H4 (cell line): ENCODE measurements at places on chromosomes 16 and 17. TPM values are rescaled to one million over a fixed set of nuclear protein-coding genes. Genes with fewer than 3 reads are reported as not detected.
A peak's percentile ranks its signal among the peaks of the same experiment; 100 is the strongest.

GRCh38 chr16:56944954-56945839, 13.3 kb downstream of the HERPUD1 start:
- DNase-seq: peak; percentile 65

DNA sequence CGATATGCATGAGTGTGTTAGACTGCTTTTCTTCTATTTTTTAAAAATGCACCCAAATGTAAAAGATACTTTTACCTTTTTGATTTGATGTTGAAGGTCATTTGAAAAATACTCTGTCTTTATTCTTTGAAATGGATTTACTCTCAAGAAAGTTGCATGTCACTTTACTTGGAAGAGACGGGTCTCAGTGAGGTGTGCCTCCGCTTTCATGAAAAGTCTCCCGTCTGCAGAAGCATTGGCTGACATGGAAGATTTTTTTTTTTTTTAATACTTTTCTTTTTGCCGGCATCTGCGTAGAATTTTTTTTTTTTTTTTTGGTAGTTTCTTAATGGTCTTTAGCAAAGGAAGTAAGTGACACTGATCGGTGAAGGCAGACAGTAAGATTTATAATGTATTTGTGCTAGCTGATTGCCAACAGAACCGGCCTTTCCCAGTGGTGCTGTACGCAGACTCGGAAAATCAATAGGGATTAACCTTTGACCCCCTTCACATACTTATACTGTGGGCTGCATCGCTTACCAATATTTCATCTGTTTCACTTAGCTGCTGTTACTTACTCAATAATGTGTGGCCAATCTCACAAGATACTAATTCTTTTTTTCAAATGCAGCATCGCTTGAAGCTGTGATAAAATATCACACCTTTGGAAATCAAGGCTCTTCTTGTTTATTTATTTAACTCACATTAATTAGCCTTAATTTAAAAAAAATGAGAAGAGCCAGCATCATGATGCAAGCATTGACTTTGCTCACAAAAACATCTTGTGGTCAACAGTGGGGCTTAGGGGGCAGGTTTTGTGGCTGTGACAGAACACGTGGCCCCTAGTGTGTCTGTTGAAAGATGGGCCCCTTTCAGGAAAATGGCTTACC, 383.9 kb downstream of the WWOX start:
- no peak for DNase-seq

The TNRC6A gene
- total RNA-seq: 9.7 and 10.1 TPM in 2 replicates

The CTF1 gene
- not detected in 2 replicates for total RNA-seq

- DNase-seq: no peak
Measured at GRCh38 chr16:28140788-28141618, 70.8 kb downstream of the XPO6 start.

DNA sequence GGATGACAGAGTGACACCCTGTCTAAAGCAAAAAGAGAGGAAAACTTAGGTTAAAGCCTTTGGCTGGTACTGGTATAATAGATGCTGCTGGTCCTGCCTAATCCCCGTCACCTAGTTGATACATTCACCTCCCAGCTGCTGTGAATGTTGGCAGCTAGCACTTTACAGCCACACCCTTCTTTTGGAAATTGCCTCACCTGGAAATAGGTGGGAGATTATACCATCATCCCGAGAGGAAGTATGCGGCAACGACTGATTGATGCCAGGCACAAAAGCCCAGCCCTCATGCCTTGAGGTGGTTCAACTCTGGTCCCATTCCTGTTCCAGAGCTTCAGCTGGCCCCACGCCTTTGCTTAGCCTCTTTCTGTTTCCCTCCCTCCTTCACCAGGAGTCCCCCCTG, 53.2 kb upstream of the SIAH1 start:
- DNase-seq: no peak

The CSNK1D gene
- total RNA-seq: 30.3 and 33.9 TPM in 2 replicates

The CHAD gene
- not detected in 2 replicates for total RNA-seq

DNA sequence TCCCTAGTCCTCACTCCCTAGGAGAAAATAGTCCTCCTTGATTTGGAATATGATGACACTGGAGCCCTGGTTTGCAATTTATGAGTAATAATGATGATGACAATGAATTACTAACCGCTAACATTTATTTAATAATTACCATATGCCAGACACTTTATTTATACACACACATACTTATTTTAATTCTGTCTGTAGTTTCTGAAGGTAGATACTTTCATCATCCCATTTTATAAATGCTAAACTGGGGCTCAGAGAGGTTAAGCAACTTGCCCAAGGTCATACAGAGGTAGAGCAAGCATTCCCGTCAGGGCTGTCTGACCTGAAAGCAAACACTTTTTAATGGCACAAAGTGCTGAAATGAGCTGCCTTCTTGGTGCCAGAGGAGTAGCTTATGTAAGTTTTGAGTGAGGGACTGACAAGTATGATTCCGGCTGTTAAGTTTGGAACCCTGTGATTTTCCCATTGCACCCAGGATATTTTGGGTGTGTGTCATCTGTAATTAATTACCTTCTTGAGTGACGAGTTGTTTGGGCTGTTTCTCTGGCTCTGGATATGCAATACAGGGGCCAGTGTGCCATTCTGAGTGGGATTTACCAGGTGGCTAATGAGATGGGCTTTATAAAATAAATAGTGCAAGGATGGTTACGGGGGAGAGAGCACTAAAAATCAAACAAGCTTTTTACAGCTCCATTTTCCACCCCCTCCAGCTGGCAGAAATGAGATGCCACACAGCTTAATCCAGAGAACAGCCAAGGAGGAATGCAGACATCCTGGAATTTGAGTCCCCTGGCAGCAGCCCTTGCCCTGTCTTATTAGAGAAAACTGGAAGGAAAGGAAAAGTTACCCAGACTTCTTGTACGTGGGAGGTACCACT, 211.8 kb downstream of the SNX29 start:
- DNase-seq: no peak

DNA sequence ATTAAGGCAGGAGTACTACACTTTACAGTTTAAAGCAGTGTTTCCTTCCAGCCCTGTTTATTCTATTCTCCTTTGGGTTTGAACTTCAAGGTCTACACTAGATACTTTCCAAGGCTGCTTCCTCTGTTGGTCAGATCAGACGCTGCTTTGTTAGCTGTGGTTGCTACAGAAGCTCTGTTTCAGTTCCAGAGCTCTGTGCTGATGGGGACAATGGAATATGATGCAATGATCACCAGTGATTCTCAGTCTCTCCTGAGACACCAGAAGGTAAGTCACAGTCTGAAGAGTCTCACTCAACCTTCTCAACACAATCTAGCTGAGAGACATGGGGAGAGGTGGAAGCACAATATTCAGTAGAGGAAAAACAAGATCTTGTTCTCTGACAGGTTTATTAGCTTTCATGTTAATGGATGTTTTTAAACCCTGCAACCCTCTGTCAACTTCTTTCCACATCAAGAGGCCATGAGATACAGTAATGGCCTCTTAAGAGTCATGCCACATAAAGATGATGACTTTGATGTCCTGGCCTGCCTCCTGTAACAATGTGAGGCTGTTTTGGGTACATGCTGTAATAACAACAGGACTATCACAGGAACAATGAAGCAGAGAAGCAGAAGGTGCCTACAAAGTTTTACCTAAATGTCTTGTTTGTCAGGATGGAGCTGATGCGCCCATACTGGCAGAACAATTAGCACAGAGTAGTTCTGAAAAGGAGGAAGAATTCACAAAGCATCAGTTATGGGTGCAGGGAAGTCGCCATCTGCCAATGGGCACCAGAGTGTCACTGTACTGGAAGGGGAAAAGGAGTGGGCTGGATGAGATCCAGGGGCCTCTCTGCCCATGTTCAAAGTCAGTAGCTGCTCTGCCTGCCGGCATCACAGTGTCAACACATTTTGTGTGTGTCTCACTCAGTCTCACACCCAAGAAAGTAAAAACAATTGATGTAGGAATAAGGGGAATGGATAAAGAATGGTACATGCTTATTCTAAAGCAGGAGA, 33.4 kb downstream of the PSME3IP1 start:
- DNase-seq: no peak

The ZSCAN10 gene
- not detected in 2 replicates for total RNA-seq

GRCh38 chr17:70654706-70655105, 485.4 kb downstream of the KCNJ2 start:
- no peak for DNase-seq

- DNase-seq: no peak
Measured at GRCh38 chr17:73744411-73744810, 100.2 kb upstream of the SDK2 start.

DNA sequence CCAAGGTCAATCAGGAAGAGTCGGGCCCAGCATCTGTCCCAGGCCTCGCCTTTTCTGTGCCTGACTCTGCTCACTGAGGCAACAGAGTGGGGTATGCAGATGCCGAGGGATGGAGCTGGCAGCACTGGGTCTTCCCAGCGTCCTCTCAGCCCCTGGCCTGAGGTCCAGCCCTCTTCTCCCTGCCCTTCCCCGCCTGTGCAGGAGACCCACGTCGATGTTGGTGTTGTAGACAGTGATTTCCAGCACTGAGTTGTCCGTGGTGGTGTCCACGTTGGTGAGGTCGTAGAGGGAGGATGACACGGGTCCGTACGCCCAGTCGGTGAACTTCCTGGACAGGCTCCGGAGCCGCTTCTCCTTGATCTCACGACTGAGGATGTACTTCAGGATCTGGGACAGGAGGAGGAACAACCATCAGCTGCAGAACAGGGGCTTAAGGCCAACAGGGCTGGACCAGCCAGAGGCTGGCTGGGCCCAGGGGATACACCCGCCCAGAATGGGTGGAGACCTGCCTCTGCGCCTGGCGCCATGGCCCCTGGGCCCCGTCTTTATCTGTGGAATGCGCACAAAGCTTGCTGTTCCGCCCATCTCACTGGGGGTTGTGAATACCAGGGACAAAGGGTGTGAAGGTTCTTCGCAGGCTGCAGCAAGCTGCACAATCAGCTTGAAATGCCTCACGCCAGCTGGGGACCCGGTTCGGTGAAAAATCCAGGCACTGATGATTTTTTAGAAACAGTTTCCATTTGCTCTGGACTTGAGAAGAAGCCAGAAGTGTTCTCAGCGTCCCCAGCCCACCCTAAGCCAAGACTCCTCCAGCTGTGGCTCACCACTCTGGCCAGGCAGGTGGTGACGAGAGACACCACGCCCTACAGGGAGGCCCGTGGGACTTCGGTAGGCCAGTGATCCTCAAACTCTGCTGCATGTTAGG, 27.5 kb downstream of the TRPV3 start:
- DNase-seq: no peak

The LPO gene
- total RNA-seq: not detected in 2 replicates

- DNase-seq: peak; percentile 74
Measured at GRCh38 chr17:56756536-56756935, 77.2 kb downstream of the C17orf67 start.

The TEX14 gene
- total RNA-seq: 0.06 TPM in 1 of 2 replicates, not detected in the other

The GDPD3 gene
- total RNA-seq: not detected in 2 replicates

GRCh38 chr17:58677194-58677880, 14.5 kb downstream of the TEX14 start:
- peak; percentile 49 for DNase-seq

GRCh38 chr16:22055881-22056280, 36.5 kb upstream of the VWA3A start:
- DNase-seq: no peak

DNA sequence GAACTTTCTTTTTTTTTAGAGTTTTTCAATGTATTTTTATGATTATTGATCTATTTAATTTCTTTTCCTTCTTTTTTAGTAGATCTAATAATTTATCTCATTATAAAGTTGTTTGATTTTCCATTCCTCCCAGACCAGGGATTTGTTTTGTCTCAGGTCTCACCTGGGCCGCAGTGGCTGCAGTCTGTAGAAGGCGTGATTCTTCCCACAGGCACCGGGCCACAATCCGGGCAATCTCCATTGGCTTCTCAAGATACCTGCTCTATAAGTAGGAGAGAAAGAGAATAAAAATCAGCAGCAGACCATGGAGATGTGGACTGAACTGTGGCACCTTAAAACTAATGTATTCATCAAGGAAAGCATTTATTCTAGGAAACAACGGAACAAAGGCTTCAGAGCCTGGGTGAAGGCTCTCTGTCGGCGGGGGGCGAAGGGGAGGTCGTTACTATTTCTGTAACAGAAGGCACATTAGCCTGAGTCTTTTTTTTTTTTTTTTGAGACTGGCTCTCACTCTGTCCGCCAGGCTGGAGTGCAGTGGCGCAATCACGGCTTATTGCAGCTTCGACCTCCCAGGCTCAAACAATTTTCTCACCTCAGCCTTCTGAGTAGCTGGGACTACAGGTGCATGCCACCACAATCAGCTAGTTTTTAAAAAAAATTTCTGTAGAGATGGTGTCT, 42.7 kb downstream of the STAT3 start:
- no peak for DNase-seq

- DNase-seq: no peak
Measured at GRCh38 chr17:13268791-13269595, 251.2 kb upstream of the ELAC2 start.

The DOK4 gene
- total RNA-seq: 15.5 and 25.4 TPM in 2 replicates

GRCh38 chr17:81726004-81726403, 13.9 kb downstream of the SLC25A10 start:
- DNase-seq: no peak

The MPV17L gene
- not detected in 2 replicates for total RNA-seq

GRCh38 chr16:47884116-47884725, 271.6 kb downstream of the ABCC12 start:
- DNase-seq: no peak

The CLEC19A gene
- total RNA-seq: 0.10 and 0.68 TPM in 2 replicates
